Esophagus mucosa (tissue), 1 donor: ENCODE measurements at places on chromosomes 1 and 21.
A peak's percentile ranks its signal among the peaks of the same experiment; 100 is the strongest.

GRCh38 chr1:177106614-177107365 is 57.7 kb downstream of the ASTN1 start:
- no peak for ATAC-seq

DNA sequence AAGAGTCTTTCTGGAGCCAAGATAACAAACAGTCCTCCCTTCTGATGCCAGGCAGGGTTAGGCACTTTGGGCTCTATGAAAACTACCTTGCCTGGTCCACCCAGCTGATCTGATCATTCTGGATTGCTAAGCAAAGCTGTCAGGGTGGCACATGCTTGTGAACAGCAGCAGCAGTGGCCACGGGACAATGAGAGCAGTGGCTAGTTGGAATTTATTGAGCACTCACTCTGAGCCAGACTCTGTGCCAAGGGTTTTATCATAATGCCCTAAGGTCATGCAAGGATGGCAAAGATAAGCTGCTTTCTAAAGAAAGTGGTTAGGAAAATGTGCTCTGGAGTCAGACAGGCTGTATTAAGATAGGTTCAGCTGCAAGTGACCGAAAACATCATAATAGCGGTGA is 390.4 kb upstream of the VAMP3 start:
- ATAC-seq, result no peak

DNA sequence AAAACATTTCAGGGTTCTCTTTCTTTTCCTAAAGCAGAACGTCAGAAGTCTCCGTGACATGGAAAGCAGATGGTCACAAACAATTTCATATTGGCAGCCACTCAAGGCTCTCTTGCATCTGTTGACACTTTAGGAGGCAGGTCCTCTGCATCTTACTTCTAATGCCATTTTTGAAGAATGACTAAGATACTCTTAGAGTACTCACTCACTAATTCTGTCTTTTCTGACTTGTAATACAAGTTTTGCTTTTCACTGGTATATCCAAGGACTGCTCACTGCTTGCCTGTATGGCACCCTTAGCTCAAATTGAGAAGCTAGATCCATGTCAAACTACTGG is 68.3 kb downstream of the PRRX1 start:
- no peak for ATAC-seq

DNA sequence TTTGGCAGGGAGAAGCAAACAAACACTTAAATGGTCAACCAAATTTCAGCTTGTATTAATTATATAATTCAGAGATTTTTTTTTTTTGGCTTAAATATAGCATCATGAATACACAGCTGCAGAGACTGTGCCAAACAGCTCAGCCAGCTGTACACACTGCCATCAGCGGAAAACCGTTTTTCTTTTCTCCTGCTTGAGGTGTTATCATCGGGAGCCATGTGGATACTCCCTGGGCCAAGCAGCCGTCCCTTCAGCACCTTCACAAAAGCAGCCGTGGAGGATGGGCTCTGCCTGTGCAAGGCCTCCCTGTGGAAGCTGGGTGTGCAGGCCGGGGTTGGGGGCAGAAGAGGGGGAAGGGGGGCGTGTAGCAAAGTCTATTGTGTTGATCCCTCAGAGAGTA is 85.0 kb downstream of the NUF2 start:
- ATAC-seq, result no peak

DNA sequence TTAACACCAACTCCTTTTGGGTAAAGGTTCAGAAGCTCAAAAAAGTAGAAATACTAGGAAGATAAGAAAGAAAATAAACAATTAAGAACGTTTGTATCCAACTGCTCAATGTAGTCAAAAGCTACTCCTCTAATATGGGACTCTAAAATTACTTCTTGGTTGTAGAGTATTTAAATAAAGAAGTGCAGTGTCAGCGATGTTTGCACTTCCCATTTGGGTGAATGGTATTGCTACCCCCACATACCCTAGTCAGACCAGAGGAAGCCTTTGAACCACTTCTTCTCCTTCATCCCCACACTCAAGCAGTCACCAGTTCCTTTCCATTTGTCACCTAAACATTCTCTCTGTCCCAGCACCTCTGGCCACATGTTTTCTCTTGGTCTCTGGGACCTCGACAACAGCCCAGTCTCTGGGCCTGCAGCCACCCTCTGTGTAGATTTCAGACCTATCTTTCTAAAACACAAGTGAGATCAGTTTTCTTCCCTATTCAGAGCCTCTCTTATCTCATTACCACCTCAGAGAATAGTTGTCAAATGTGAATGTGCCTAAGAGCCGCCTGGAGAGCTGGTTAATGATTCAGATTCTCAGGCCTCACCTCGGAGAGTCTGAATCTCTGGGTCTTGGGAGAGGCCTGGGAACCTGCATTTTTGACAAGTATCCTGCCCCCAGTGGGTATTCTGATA is 109.8 kb downstream of the OMA1 start:
- no peak for ATAC-seq

- peak; percentile 2 for ATAC-seq
Observed at GRCh38 chr1:942411-942821, 16.6 kb downstream of the NOC2L start.

DNA sequence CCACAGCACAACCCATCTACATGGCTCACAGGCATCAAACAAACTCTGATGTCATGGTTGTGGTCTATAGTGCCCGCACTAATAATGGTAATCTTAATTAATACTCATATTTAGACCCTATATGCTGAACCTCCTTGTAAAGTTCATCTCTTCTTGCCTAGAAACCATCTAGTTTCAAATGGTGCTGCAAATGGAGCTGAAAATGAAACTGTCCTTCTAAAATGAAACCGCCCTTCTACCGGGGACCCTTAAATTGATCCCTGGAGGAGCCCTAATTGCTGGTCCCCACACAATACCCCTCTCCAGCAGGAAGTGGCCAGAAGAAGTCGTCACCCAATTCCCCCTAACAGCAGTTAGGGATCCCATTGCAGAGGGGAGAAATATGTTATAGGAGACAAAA is 612.6 kb downstream of the MRPL39 start:
- no peak for ATAC-seq
